ENCODE measurements at places on chromosomes 4 and X.

DNA sequence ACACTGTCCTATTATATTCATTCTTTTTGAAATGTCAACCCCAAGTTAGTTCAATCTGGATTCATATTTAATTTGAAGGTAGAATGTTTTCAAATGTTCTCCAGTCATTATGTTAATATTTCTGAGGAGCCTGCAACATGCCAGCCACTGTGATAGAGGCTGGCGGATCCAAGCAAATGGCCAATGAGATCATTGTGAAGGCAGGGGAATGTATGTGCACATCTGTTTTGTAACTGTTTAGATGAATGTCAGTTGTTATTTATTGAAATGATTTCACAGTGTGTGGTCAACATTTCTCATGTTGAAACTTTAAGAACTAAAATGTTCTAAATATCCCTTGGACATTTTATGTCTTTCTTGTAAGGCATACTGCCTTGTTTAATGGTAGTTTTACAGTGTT is 1.6 kb downstream of the CXCL1 start:
- DNase-seq: no peak

- no peak for DNase-seq
Measured at GRCh38 chrX:53831662-53832635, 145.4 kb upstream of the HUWE1 start.

DNA sequence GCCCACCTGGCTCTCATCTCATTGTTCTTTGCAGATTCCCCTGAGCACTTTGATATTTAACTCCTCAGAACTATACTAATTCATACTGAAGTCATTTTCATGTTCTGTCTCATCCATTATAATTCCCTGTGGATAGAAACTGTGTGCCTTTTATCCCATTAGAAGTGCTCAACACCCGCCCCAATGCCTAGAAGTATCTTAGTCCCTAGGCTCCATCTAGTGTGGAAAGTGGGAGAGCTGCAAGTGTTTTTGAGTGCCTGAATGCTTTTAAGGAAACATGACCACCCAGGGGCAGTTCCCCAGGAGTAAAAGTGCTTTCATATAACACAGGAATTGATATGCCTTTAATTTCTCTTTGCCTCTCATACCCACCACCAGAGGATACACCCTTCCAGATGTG is 117.0 kb downstream of the CHRDL1 start:
- no peak for DNase-seq

- DNase-seq: no peak
Measured at GRCh38 chr4:155544547-155544946, 122.1 kb upstream of the GUCY1A1 start.

DNA sequence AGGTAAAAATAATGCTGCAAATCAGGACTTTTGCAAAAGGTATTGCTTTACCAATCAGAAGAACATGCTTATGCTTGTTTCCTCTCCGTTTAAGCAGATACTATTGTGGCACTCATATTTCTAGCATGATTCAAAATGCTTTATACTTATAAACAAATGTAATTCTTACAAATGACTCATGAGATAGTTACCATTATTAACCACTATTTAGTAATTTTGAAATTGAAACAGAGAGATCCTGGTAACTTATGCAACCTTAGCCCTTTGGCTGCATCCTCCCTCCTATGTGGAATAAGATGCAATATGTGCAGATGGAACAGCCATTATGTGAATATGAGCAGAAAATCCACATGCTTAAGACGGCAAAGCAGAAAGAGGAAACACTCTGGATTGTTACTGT is 164.7 kb downstream of the PCDH18 start:
- DNase-seq: no peak

- DNase-seq: no peak
Measured at GRCh38 chr4:40739347-40739746, 10.4 kb upstream of the NSUN7 start.

- DNase-seq: no peak
Measured at GRCh38 chr4:150211799-150212445, 133.7 kb downstream of the DCLK2 start.

- DNase-seq: no peak
Measured at GRCh38 chr4:152738827-152739226, 40.7 kb downstream of the TIGD4 start.

DNA sequence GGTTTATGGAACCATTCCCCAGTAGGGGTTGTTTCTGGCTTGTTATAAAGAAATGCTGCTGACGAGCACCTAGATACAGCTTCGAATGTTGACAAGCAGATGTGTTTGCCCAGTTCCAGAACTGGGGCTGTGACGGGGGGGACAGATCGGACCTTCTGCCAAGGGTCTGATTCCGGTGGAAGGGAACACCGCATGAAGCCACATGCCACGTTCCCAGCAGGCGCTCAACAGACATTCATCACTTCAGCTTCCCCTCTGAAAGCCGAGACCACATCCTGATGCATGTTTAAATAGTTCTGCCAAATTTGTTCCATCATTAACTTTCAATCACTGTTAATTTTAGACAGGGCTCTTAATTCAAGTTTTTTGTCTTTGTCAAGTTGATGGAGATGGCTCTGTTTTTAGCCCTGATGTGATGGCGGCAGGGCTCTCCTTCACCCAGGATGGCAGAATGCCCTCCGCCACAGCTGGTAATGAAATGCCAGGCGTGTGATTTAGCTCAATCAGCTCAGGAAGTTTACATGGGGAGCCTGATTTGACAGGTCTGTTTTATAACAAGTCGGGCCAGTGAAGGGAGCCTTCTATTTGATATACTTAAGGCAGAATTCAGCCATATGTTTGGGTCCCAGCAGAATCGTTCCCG is 57.4 kb downstream of the PSAPL1 start:
- no peak for DNase-seq

- no peak for DNase-seq
Measured at GRCh38 chr4:152243896-152244595, 291.8 kb downstream of the FBXW7 start.

GRCh38 chrX:119690921-119691716 is 1.8 kb downstream of the SEPTIN6 start:
- no peak for DNase-seq

DNA sequence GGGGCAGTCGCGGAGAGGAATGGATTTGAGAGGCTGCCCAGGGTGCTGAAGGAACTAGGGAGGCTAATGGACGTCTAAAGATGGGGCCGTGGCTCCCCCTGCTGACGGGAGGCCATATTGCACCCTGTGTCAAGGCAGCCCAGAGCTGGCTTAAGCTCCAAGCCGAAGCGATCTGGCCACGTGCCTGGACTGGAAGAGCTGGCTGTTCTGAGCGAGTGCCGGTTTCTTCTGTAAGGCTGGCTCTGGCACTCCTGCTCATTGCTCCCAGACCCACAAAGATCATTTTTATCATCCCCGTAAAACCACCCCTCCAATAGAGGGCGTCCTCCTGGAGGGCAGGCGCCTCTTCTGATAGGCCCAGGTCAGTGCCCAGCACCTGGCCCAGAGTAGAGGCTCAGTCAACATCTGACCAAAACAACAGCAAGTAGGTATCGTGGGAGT is 5.6 kb downstream of the PNCK start:
- peak; percentile 92 for DNase-seq

GRCh38 chrX:136880003-136880451 is 498 bp downstream of the RBMX start:
- peak; percentile 44 for DNase-seq

DNA sequence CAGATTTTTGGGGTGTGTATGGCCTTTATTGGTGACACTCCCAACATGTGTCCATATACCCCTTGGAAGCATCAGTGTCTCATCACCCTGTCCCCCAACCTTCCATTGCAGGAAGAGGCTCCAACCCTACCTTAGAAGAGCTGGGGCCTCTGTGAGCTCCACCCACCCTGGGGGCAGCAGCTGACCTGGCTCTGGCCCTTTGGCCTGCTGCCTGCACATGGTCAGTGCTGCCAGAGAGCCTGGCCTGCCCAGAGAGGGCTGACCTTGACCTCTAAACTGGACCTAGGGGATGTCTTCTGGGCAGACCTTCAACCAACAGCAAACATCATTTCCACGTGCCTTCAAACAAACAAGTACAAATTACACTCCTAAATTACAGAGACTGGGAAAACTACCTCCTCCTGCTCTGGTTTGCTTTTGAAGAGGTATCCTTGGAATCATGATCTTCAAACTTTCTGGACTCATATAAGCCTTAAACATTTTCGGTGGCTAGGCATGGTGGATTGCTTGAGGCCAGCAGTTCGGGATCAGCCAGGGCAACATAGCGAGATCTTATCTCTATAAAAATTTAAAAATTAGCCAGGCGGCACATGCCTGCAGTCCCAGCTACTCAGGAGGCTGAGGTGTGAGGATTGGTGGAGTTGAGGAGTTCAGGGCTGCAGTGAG is 27.3 kb upstream of the KIAA0232 start:
- DNase-seq: no peak

GRCh38 chr4:138317175-138317748 is 75.1 kb upstream of the SLC7A11 start:
- no peak for DNase-seq

DNA sequence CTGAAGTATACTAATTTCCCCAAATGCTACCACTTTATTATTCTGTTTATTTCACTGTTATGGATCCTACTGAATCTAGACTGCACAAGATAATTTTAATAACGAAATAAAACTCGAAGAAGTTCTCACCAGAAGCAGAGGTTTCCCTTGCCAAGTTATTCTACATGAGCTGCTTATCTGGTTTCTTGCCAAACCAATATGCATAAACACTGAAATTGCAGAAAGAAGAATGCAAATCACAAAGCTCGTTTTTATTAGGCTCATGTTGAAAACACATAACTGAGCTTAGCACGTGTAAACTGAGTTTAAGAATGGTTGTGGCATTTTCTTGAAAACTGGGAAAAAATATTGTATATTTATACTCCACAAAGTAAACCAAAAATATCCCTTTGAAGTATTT is 35.9 kb downstream of the GRID2 start:
- no peak for DNase-seq

GRCh38 chrX:81412428-81412827 is 210.5 kb downstream of the SH3BGRL start:
- DNase-seq: no peak

DNA sequence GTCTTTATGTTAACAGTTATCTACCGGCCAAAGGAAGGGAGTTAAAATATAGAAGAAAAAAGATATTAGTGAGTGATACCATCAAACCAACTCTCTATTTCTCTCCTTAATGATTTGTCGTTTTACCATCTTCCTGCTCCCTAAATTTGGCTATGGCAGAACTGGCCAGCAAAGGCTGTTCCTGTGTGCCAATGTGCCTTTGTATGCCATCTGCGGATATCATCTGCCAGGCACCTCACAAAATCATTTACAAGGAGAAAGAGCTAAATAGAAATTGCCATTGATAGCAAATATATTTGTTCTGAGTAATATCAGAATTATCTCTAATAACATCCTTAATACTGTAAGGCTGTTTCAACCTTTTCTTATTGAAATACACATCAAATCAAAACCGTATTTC is 22.4 kb downstream of the GPM6A start:
- DNase-seq: no peak

DNA sequence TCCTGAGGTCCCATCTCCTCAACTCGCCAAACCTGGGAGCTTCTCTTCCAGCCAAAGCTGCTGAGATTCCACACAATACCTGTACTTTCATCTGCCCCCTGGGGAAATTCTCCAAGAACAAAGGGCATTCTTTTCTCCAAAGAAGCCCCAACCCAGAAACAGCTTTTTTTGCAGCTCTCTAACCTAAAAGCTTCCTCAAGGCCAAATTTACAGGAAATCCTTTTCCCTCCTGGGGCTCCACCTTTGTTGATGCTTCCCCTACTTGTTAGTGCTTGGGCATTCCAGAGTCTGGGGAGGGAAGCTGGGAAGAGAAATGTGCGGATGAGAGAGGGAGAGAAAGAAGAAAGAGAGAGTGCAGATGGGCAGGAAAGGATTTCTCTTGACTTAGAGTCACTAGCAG is 24.3 kb downstream of the ZBTB33 start:
- no peak for DNase-seq

- no peak for DNase-seq
Measured at GRCh38 chrX:39580043-39580442, 517.7 kb downstream of the BCOR start.

DNA sequence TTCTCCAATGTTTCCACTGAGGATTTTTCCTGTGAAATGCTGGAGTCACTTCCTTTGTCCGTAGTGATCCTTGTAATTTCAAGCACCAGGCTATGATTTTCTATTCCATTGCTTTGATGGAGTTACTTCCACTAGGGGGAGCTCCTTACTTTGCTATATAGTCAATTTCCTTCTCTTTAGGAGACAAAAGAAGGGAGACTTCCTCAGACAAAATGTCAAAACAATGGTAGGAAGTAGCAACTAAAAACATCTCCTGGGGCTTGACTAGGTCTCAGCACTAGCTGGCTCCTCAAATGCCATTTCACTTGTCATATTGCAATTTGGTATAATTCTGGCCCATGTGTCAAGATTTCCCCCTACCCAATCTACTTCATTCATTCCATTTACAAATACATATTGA is 24.1 kb downstream of the ZCCHC12 start:
- no peak for DNase-seq

DNA sequence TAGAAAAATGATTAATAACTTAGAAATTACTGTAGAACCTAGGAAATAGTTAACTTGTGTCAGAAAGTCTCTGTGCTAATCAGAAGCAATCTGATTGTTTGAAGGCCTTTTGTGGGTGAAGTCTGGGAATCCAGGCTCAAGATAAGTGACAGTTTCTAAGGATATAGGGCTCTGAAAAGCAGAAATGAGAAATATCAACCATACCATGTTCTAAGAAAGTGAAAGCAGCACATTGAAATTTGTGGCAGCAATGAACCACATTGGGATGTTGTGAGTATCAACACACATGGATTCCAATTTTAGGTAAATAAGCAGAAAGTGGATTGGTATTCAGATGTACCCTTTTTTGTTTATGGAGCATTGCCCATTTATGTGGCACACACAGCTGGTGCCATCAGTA is 464.6 kb downstream of the IL15 start:
- DNase-seq: no peak

DNA sequence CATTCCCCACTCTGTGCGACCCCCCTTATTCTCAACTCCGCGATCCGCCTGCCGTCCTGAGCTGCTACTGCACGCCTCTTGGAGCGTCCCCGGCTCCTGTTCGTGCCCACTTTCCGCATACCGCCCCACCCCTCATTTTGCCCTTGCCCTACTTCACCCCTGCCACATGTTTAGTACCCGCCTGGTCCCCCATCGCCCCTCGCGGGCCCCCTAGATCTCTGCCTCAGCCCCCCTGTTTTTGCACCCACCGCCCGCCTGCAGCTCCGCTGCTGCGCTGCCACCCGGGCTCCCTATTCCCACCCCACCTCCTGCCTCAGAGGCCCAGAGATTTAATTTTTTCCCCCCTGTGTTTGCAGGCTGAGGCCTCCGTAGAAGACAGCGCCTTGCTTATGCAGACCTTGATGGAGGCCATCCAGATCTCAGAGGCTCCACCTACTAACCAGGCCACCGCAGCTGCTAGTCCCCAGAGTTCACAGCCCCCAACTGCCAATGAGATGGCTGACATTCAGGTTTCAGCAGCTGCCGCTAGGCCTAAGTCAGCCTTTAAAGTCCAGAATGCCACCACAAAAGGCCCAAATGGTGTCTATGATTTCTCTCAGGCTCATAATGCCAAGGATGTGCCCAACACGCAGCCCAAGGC is 1.4 kb downstream of the MAGED1 start:
- DNase-seq: no peak

- no peak for DNase-seq
Measured at GRCh38 chr4:100359441-100359840, 158.4 kb downstream of the EMCN start.
